ENCODE measurements at places on chromosomes 1 and 21.

- no peak for DNase-seq
These were observed 14.8 kb downstream of the ALX3 start for GRCh38 chr1:110055493-110056284.

DNA sequence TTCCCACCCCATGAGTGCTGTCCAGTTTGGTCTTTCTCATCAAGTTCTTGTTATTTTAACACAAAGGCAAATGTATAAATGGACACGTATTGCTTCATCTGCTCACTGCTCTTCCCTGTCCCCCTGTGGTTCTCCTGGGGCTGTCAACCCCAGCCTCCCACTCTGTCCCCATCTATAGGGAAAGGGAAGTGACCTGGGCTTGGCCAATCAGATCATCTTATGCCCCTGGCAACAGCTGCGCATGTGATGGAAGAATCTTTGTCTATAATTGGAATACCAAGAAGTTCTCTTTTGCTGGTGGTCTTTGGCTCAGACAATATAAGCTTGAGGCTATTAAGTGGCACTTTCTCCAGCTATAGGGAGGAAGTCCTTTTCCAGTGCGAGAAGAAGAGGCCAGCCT, 4.7 kb upstream of the CCSAP start:
- no peak for DNase-seq

GRCh38 chr1:172638885-172639831, 19.7 kb upstream of the FASLG start:
- DNase-seq: peak; percentile 75

DNA sequence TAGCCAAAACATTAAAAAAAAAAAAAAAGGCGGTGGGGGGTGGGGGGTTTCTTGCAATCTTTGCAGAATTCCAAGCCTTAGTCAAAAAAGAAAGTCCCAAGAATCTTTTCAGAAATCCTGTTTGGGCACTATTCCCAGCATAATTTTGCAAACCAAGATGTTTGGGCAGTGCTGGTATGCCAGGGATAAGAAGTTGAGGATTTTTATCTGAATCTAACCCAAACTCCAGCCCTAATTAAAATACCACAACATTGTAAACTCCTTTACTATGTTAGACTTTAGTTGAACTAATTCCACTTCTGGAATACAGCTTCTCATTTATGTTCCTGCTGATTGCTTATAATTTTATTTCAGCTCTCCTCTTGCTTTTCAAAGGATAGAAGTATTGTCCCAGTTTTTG, 504.1 kb upstream of the ADGRL2 start:
- no peak for DNase-seq

GRCh38 chr1:191615101-191615821, 543.0 kb upstream of the RGS18 start:
- no peak for DNase-seq

DNA sequence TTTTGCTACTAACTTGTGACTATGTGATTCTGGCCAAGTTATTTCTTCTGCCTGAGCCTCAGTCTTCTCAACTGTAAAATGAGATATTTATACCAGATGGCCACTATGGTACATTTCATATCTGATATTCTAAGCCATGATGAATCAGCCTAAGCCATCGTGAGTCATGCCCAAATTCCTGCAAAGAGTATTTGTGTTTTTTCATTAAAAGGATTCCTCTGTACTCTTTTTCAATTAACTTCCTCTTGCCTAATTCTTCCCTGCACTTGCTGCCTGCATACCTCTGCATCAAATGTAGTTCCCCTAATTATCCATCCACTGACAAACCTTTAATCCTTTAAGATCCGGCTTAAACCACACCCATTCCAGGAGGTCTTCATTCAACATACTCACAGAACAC, 575.1 kb upstream of the BEND5 start:
- no peak for DNase-seq

GRCh38 chr1:109787845-109788601, 24.3 kb upstream of the EPS8L3 start:
- DNase-seq: no peak

GRCh38 chr1:113993072-113993471, 13.8 kb downstream of the OLFML3 start:
- no peak for DNase-seq

DNA sequence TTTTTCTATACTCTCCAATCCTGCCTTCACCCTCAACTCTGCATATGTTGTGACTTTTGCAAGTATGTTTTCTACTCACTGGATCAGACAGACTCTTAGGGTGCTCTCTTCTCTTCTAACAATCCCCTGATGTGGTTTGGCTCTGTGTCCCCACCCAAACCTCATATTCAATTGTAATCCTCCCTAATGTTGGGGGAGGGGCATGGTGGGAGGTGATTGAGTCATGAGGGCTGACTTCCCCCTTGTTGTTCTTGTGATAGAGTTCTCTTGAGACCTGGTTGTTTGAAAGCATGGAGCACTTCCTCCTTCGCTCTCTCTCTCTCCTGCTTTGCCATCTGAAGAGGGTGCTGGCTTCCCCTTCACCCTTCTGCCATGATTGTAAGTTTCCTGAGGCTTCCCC, 148.9 kb upstream of the IGSF21 start:
- DNase-seq: no peak

DNA sequence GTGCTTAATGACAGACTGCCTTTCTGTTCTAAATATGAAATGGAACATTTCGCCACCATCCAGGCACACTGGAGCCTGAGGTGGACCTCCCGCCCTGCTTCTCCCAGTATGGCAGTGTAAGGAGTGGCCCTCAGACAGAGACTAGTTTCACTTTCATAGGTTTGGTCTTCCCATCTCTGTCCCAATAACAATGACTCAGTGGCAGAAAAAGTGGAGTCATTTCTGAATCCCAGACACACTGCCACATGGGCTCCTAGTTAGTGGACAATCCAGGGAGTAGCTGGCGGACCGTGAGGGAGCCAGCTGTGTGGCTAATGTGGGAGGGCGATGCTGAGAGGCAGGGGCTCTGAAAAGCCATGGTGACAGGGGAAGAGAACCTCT, 95.6 kb upstream of the TSPAN2 start:
- no peak for DNase-seq

GRCh38 chr1:24191860-24192259, 4.8 kb upstream of the IFNLR1 start:
- DNase-seq: peak; percentile 39

DNA sequence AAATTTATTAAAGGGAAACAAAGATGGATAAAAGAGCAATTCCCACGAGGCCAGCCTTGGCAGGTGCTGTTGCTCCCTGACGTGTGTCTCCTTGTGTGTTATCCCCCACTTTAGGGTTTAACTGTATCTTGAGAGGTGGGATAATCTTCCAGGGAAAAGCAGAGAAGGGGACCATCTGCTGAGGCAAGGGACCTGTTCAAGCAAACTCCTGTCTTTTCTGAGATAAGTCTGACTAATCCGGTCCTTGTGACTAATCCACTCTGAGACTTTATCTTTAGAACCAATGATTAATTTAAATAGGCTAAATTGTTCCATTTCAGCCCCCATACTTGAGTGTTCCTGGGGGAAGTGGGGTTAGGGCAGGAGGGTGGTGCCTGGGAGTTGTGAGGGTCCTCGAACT, 163.6 kb downstream of the CAMTA1 start:
- DNase-seq: no peak

GRCh38 chr21:36077758-36078157, 7.9 kb downstream of the CBR1 start:
- no peak for DNase-seq
